ENCODE measurements at places on chromosomes 1 and 21.
A peak's percentile ranks its signal among the peaks of the same experiment; 100 is the strongest.

DNA sequence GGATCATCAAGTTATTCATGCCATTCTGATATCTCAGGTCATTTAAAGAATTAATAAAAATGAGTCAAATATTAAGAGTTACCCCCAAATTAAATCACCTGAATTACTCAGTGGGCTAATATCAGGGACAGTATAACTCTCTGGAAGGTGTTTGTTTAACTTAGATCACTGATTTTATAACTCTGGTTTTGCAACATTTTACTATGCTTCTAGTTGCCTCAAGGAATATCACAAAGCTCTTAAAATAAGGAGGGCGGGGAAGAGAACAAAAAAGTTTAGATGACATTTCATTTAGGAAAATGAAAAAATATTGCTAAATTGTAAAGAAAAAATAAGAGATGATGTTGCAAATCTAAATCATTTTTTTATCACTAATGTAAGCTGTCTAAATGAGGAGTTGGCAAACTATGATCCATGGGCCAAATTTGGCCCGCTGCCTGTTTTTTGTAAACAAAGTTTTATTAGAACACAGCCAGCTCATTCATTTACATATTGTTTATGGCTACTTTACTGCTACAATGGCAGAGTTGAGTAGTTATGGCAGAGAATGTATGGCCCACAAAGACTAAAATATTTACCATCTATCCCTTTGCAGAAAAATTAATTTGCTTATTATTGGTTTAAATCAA is 31.9 kb upstream of the SLC19A2 start:
- no peak for DNase-seq

DNA sequence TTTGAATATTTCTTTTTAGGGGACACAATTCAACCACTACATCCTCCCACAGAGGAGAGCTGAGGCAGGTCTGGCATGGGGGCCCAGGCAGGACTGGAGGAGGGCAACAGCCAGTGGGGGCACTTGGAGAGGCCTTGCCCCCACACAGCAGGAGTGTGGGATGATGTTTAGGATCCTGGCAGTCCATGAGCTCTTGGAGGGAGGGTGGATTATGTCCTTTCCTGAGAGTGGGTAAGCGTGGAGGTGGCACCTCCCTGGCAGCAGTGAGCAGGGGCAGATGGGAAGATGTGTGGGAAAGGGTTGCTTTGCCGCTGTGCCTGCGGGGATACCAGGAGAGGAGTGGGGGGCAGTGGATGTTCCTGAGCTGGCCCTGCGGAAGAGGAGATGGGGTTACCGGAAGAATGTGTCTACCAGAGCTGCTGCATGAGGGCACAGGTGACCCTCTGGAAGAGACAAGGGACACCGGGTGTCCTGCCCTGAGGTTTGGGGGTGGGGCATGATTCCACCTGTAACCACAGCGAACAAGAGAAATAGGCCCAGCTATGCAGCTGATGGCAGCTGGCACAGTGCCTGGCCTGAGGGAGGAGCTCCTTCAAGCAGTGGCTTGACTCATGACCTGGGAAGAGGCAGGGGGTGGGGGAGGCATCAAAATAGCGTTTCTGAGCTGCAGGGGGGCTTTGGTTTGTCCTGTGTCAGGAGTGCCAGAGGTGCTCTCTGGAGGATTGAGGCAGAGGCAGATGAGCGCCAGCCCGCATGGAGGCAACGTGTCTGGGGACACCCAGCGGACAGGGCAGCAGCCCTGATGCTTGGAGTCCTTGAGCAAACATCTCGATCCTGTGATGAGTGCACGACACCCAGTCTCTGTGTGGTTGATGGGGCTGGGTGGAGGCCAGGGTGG is 123.9 kb upstream of the TMPRSS2 start:
- no peak for DNase-seq

- no peak for DNase-seq
Measured at GRCh38 chr1:18652791-18653190, 22.1 kb downstream of the PAX7 start.

GRCh38 chr1:204263254-204263910 is 49.6 kb upstream of the GOLT1A start:
- DNase-seq = no peak

DNA sequence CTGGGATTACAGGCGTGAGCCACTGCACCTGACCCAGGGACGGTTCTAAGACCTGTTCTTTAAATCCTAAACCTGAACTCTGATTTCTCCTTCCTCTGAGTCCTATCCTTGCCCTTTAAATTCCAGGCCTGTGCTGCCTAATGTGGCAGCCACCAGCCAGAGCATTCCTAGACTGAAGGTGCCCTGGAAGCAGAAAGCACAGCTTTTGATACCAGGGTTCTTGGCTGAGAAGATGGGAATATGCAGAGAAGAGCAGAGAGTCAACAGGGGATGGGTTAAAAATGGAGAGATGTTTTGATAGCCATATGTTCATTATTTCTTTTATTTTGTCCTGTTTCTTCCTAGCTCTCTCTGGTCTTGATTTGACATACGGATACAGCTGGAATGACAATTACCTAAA is 49.7 kb downstream of the RYR2 start:
- no peak for DNase-seq

- DNase-seq = no peak
Measured at GRCh38 chr1:67749263-67749843, 64.4 kb downstream of the GADD45A start.

GRCh38 chr1:205631768-205632668 is at the start of gene ELK4:
ELK4 (minus strand) TSS chr1:205632011; CDS start chr1:205623882, 8,129 bp downstream.
- peak; percentile 95 for DNase-seq

- DNase-seq = no peak
Measured at GRCh38 chr1:86468501-86468977, at the start of gene CLCA1. CLCA1 (plus strand) TSS chr1:86468927; CDS start chr1:86468972, 45 bp downstream.

DNA sequence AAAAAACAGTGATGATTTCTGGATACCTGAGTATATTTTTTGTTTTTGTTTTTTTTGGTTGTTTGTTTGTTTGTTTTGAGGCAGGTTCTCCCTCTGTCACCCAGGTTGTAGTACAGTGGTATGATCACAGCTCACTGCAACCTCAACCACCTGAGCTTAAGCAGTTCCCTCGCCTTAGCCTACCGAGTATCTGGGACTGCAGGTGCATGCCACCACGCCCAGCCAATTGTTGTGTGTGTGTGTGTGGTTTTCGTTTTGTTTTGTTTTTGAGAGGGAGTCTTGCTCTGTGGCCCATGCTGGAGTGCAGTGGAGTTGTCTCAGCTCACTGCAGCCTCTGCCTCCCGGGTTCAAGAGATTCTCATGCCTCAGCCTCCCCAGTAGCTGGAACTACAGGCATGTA is 55.3 kb upstream of the RCC1 start:
- no peak for DNase-seq

DNA sequence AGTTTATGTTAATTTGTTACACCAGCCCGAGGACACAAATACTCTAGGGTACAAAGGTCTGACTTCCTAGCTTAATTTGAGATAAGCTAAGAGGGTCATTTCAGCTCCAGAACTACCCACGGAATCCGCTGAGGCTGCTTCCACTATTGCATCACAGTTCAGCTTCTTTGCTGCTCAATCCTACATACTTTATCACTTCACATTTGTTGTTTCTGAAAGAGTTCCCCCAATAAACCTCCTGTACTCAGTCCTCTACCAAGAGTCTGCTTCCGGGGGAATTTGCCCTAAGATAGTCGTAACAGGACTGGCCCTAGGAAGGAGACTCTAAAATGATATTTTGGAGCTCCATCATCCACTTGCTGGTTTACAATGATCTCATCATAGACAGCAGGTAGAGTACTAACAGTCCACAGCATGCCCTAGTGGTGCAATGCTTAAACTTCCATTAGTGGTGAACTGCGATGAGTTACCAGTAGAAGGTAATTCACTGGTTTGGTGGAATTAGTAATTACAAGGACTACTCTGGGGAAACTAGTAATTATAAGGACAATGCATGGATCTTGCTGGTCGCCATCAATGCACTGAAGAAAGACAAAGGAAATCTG is 229.3 kb downstream of the USH2A start:
- DNase-seq = no peak

DNA sequence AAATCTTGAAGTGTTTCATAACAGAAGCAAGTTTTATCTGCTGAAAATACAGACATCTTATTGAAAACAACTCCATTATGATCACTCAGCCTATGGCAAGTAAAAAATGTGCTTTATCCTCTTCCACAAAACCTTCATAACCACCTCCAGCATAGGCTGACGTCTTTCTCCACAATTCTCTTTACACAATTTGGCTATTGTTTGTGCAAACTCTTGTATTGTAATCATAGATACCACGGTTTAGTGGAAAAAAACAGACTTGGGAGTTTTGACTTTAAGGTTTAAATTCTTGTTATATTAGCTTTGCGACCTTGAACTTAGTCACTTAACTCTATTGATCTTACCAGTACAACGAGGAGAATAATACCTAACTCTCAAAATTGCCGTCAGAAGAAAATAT is 126.1 kb downstream of the PLD5 start:
- no peak for DNase-seq

DNA sequence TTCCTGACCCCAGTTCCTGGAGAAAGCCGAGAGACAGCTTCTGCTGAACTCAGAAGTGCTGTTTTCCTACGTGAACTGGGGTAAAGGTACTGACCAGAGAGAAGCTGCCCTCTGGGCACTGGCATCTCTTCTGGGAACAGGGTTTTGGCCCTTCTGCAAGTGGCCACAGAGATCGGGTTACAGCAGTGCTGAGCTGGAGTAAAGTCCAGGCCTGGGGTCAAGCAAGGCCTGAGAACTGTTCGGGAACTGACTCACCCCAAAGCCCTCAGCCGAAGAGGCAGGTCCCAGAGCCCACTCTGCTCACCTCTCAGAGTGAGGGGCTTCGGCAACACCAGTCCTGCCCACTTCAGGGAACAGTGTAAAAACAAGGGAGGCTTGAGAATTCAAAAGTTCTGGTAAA is 177.2 kb upstream of the RUNX1 start:
- no peak for DNase-seq

GRCh38 chr1:208078752-208079151 is 165.4 kb downstream of the PLXNA2 start:
- DNase-seq = no peak

DNA sequence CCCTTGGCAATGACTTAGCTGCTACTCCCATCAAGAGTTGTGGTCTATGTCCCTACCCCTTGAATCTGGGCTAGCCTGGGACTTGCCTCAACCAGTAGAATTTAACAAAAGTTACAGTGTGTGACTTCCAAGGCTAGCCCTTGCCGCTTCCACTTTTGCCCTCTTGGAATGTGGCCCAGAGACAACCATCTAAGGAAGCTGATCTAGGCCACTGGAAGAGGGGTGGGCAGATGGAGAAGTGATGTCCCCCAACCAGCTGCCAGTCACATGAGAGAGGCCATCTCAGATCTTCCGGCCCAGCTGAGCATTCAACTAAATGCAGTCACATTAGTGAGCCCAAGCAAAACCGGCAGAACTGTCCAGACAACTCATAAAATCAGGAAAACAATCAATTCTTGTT is 115.1 kb downstream of the TOMM20 start:
- DNase-seq = no peak

GRCh38 chr1:242842094-242842493 is 317.6 kb upstream of the PLD5 start:
- no peak for DNase-seq

DNA sequence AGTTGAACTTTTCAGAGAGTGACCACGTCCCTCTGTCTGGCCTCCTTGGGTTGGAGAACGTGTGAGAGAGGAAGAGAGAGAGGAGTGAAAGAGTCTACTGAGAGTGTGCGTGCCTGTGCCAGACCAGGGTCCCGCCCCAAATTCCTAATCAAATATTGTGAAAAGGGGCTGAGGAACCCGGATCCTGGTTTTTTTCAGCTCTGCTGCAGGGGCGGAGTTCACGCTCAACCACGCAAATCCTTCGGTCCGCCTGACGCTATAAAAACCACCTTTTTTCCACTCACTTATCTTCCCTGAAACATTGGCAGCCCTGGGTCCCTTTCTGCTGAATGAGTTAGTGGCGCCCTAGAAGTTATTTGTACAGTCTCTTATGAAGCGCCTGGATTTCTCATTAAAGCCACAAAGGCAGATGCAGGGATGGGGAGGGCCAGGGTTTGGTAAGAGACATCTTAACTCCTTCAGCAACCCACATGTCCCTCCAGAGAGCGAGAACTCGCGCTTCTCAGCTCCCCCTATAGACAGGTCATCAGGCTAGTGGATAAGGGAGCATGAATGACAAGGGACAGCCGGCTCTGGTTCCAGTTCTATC is at the start of gene FMOD:
TSS of gene FMOD (minus strand) at position 86 of the 589 bp plus-strand sequence. CDS start 2,852 bp downstream, outside the sequence.
- no peak for DNase-seq

DNA sequence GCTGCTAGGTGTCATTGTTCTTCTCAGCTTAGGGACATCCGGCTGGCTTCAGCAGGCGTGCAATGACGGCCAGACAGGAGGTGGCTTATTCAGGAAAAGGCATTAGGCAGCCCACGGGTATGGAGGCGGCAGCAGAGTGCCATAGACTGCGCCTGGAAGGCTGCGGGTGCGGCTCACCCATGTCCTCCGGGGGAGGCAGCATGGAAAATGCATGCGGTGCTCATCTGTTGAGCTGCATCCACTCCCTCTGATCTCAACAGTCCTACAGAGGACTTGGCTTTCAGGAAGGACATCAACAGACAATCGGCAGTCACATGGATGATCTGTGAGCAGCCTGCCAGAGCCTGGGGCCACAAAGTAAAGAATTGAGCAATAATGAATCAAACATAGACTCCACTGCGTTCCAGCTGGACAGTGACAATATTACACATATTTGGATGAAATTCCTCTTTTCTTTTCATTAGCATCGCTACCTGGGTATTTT is 42.9 kb downstream of the UMODL1 start:
- no peak for DNase-seq

DNA sequence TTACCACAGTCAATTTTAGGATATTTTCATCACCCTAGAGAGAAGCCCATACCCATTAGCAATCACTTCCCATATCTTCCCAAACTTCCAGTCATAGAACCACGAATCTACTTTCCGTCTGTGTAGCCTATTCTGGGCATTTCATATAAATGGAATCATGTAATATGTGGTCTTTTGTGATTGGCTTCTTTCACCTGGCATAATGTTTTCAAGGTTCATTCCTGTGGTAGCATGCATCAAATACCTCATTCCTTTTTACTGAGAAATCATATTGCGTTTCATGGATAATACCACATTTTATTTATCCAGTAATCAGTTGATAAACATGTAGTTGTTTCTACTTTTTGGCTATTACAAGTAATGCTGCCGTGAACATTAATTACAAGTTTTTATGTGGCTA is 21.5 kb downstream of the DESI2 start:
- DNase-seq = no peak

- peak; percentile 39 for DNase-seq
Measured at GRCh38 chr1:154546264-154547063, 12.0 kb downstream of the UBE2Q1 start.

- DNase-seq = no peak
Measured at GRCh38 chr1:224800486-224801119, 128.9 kb upstream of the DNAH14 start.

DNA sequence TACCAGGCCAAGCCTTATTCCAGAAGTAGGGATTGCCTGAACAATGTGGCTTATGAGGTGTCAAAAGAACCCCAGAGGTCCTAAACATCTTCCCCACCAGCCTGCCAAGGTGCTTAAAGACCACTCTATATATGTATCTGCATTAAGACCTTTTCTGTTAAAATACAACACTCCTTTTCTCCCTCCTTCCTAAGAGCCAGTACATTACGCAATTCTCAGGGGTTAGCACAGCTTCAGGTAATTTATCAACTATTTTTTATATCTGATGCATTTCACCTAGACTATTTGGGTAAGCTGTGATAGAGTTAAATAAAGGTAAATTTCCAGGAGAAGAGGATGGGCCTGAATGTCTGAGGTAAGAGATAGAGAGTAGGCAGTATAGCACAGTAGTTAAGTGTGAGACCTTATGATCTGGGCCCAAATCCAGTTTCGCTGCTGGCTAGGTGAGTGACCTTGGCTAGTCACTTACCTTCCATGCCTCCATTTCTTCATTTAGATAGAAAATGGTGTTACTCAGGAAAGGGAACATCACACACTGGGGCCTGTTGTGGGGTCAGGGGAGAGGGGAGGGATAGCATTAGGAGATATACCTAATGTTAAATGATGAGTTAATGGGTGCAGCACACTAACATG is 5.1 kb upstream of the CCN1 start:
- no peak for DNase-seq
